ENCODE measurements at places on chromosomes 1 and 21.

GRCh38 chr21:29257701-29258100 is 41.0 kb upstream of the BACH1 start:
- DNase-seq, result no peak

- DNase-seq, result no peak
Measured at GRCh38 chr1:201363467-201363866, 14.0 kb downstream of the TNNT2 start.

GRCh38 chr21:39196838-39197237 is 13.6 kb upstream of the PSMG1 start:
- no peak for DNase-seq

DNA sequence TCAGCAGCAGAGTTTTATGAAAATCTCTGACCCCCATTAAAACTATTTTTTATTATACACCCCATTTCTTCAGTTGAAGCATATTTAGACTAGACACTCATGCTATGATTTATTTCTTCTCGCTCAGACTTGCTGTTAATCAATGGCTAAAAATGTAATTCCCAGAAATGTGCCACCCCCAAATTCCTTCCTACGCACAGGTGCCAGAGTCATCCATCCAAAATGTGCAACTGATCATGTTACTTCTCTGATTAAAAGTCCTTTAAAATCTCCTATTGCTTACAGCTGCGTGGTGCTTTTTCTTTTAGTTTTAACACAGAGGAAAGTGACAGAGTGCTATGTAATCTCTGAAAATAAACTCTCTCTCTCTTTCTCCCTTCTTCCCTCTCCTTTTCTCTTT is 954.4 kb downstream of the NCAM2 start:
- no peak for DNase-seq

DNA sequence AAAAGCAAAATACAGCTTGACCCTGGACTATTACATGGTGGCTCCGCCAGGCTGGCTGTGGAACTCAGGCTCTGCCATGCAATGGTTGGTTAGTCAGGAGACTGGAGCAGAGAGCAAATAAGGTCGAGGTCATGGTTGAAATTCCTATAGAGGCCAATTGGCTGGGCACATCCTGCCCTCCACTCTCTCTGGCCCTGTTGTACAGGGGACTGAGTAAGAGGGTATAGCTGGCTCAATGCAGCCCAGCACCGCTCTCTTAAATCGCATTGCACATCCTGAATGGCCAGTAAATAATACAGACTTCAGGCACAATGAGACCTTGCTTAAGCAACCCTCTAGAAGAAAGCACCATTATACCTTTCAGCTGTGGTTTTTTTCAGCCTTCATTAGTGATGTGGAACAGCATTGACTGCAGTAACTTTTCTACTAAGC is 59.3 kb upstream of the PPP2R5A start:
- no peak for DNase-seq

DNA sequence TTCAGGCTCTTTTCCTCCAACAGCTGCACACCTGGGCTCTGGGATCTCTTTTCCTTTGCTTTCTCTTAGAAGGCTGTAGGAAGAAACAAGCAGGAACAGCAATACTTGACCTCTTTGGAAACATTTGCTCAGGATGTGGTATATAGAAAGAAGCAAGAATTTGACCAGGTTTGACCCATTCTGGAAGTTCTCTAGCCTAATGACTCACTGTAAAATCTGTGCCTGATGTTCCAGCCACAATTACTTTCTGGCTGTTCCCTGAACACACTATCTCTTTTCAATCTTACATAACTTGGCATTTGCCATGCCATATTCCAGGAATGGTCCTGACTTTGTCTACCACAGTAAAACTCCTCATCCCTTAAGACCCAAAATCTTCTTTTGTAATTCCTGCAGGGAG is 419.9 kb upstream of the DAB1 start:
- DNase-seq, result no peak

DNA sequence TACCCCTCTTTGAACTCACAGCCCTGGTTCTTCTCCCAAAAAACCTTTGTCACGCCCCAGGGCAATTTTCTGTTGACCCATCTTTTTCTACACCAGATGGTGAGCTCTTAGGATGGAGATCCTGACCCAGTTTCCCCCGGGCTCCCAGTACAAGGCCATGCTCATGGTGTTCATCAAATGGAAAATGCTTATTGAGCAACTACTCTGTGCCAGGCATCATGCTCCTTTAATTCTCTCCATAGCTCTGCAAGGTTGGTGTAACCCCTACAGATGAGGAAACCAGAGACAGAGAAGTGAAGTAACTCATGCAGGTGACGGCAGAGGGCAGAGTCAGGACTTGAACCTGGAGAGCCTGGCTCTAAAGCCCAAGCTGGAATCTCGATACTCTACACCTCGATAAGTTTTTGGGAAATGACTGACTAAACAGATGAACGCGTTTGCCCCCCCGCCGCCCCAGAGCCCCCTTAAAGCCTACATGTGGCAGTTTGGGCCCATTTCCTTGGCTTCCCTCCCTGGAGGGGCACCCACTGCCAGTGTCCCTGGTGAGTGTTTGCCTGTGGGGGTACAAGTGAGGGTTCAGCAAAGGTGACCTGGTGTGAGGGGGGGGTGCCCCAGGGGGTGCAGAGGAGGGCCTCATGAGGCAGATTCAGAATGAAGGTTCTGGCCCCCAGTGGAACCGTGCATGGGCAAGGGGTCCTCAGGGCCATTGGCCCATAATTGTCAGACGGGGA is 30.2 kb upstream of the RUNX3 start:
- DNase-seq, result no peak

DNA sequence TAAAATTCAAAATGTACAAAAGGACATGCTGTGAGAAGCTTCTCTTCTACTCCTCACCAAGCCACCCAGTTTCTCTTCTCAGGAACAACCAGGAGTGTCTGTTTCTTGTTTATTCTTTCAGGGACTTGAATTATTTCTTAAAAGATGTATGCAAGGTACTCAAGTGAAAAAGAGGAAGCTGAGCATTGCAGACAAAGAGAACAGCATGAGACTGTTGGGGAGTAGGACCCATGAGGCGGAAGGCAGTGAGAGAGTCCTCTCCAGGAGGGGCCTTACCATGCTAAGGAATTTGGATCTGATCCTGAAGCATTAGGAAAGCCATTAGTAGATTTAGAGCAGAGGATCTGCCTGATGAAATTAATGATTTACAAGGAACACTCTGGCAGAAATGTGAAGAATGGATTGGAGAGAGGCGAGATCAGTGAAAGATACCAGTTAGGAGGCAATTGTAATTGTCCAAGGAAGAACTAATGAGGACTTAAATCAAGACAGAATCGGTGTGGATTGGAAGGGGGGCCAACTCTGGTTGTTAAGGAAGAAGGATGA is 14.7 kb upstream of the SSX2IP start:
- no peak for DNase-seq
